ENCODE measurements at places on chromosomes 3 and 15.

- DNase-seq, result no peak
- H3K36me3 ChIP-seq, result no peaks in the 10 kb centered on the region
- no peak overlapping the region for H3K4me3 ChIP-seq
- H3K27me3 ChIP-seq, result no peaks in the 10 kb centered on the region
- H3K4me1 ChIP-seq, result no peaks in the 10 kb centered on the region
- H3K27ac ChIP-seq, result no peak overlapping the region
Measured at GRCh38 chr3:84967767-84968581, 9.2 kb downstream of the CADM2 start.

DNA sequence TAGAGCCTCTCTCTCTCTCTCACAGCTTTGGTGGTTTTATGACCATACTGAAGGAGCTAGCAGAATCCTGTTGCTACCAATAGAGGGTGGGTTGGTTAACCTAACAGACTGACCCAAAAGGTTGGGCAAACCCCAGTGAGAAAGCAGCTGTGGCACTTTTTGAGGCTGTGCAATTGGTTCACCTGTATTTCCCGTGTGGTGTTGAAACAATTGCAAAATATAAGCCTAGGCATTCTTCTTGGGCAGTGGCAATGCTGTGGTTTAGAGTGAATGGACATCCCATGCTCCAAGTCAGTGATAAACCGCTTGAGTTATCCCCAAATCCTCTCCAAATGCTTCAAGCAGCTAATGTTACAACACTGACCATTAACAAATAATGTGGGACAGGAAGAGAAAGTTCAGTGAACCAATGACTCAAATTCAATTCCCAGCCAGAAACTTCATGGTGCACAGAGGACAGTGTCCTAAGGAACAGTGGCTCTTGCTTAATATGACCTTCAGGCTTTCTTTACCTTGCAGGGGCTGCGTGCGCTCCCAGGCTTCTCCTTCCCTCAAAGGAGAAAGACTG, 261.9 kb upstream of the ICE2 start:
- no peak overlapping the region for H3K27ac ChIP-seq
- no peaks in the 10 kb centered on the region for H3K36me3 ChIP-seq
- H3K4me3 ChIP-seq, result no peak overlapping the region
- DNase-seq, result no peak
- H3K4me1 ChIP-seq, result peaks cover 11% of the 10 kb centered on the region

DNA sequence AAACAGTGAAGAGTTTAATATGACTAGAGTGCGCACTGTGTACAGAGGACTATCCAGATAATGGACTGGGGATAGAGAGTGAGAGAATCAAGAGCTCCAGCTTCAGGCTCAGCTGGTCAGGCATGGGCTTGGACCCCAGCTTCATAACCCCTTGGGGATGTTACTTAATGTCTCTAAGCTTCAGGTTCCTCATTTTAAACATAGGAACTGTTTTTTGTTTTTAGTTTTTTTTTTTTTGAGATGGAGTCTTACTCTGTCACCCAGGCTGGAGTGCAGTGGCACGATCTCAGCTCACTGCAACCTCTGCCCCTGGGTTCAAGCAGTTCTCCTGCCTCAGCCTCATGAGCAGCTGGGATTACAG, 9.9 kb upstream of the BRPF1 start:
- H3K4me1 ChIP-seq, result no peaks in the 10 kb centered on the region
- no peaks in the 10 kb centered on the region for H3K27me3 ChIP-seq
- H3K27ac ChIP-seq, result no peak overlapping the region
- H3K4me3 ChIP-seq, result no peak overlapping the region
- no peak for DNase-seq

GRCh38 chr3:65351753-65352152, 664.0 kb upstream of the ADAMTS9 start:
- no peak overlapping the region for H3K4me3 ChIP-seq
- no peak overlapping the region for H3K27ac ChIP-seq
- H3K27me3 ChIP-seq, result no peaks in the 10 kb centered on the region
- H3K36me3 ChIP-seq, result no peaks in the 10 kb centered on the region

DNA sequence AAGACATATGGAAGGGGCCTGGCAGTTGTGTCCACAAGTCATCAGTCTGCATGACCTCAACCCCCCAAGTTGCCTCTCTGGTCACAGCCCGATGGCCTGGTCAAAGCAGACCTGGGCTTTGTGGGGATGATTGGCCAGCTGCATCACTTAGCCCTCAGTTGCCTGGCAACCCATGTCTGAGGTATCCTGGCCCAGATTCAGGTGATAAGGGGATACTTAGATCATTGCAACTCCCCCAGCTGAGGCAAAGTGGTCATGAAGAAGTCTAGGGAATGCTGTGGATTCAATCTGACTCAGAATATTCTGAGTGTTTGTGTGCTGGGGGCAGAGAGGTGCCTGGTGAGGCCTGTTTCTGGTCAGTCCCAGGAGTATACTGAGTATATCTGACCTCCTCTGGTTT, 5.0 kb downstream of the GPR156 start:
- no peaks in the 10 kb centered on the region for H3K27me3 ChIP-seq
- H3K27ac ChIP-seq, result no peak overlapping the region
- no peaks in the 10 kb centered on the region for H3K36me3 ChIP-seq
